ENCODE measurements at places on chromosomes 4 and X.

DNA sequence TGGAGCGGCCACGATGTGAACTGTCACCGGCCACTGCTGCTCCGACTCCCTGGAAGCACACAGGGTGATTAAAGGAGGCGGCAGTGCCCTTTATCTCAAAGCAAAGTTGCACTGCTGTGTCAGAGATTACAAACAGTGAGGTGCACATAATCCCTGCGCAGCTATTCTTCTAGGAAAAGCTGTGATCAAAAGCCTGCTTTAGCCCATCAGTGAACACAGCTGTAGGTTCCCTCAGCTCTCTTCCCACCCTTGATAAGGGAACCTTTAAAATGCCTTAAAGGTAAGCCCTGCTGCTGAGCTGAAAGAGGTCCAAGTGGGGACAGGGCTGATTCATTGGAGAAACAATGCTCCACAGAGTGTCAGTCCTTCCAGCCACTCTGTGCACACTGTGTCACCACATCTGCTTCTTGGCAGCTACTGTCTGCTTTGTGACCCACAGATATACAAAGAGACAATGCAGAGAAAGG is 127.6 kb downstream of the EIF4E start:
- no peak for DNase-seq

GRCh38 chr4:76630741-76631140 is 195.7 kb downstream of the SHROOM3 start:
- no peak for DNase-seq

DNA sequence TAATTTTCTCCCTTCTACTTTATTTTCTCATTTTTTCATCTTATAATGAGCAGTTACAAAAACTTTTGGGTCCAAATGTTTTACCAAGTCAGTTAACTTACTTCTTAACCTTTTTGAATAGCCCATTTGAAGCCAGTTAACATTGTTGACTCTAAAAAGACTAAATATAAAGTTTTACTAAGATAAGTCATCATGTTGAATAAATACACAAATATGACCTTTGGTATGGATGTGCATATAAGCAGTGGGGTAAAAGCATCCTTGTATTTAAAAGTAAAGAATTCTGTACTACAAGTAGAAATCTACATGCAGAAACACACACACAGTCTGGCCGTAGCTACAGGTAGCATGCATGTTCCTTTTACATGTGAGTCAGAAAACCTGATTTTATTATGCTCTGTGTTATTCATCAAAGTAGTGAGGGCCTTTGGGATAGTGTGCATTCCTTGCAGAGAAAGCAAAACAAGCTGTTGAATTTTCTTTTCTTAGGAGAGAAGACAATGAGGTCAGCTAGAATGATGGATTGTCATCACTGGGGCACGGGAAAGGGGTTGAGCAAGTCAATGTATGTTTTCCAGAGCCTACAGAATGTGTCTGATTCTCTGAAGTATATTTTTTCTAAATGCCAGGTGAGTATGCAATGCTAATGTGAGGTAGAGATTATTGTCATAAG is 533.2 kb upstream of the AGA start:
- no peak for DNase-seq

DNA sequence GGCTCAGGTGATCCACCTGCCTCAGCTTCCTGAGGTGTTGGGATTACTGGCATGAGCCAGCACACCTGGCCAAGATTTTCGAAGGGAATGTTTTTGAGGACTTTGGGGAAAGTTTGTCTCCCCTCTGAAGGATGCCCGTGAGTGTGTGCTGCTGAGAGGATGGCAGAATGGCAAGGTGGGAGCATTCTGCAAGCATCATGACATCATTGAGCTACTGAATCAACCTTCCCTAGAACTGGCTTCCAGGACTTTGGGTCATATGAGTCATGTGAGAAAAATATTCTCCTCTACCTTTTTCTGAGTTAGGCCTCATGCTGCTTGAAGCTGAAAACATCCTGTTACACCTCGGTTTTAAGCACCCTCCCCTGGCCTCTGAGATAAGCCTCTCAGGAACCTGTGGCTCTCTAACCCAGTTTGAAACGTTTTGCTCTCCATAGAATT is 31.0 kb downstream of the TMEM131L start:
- peak; percentile 61 for DNase-seq

DNA sequence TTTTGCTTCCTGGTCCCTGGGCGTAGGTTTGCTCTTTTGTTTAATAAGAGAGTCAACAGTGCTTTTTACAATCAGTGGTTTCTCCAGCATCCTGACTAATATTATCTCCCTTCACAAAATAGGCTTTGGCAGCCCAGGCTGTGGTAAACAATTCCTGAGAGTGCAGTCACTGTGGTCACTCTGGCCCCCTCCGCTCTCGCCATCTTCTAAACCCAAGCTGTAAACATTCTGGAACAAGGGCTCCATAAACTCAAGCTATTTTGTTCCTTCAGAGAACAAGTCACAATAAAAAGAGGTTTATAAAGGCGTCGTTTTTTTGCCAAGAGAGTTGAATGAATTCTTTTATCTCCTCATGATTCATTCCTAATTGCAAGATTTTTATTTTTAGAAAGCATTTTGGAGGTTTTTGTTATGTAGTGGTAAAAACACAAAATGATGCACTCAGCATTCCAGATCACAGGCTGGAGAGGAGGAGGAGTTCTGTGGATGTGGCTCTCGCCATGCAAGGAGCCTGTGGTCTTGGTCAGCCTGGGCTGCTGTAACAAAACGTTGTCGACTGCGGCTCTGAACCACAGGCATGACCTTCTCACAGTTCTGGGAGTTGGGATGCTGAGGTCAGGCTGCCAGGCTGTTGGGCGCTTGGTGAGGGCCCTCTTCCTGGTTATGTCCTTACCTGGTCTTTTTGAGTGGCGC is 486.4 kb upstream of the FAT1 start:
- no peak for DNase-seq

GRCh38 chr4:149121023-149121404 is 678.8 kb upstream of the NR3C2 start:
- DNase-seq, result peak; percentile 76

GRCh38 chrX:40040686-40041461 is 56.9 kb downstream of the BCOR start:
- no peak for DNase-seq

GRCh38 chrX:74523224-74523623 is 91.2 kb downstream of the RLIM start:
- DNase-seq, result no peak

DNA sequence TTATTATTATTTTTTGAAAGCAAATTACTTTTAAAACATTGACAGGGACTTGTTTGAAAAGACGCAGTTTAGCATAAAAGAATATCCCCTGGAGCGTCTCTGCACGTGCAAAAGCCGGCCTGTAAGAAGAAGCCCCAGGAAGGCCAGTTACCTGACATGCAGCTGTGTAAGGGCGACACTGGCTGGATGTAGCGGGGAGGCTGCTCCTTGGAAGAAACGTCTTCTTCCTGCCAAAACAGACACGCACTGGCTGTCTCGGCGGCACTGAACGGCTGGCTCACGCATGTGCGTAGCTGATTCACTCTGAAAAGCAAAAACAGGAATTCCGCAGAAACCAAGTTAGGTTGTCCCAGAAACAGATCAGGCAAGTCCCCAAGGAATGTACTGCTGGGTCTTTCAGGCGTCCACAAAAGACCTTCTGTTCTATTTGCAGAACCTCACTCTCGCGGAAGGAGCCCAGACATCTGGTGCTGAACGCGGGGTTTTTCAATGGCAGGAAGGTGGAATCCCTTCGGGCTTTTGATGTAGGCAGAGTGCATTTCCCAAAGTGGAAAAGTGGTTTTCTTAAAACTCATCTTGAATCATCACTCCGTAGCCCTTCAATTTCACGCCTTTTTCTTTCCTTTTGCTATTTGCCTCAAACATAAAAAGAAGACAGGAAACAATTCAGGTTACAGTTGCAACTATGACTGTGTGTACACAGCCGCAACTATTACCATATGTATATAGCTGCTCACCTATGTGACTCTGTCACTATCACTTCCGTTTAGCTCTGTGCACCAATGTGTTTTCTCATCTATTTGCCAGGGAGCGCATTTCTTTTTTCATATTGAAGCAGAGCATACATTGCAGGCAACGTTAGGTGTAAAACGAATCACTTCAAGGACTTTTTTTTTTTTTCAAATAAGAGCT is 38.1 kb upstream of the ARSH start:
- DNase-seq, result no peak

GRCh38 chr4:1233641-1234308 is 15.2 kb downstream of the CTBP1 start:
- peak; percentile 72 for DNase-seq

All from lung microvascular endothelial cell (primary cell).